ENCODE measurements at places on chromosomes 5 and 9.
A peak's percentile ranks its signal among the peaks of the same experiment; 100 is the strongest.

DNA sequence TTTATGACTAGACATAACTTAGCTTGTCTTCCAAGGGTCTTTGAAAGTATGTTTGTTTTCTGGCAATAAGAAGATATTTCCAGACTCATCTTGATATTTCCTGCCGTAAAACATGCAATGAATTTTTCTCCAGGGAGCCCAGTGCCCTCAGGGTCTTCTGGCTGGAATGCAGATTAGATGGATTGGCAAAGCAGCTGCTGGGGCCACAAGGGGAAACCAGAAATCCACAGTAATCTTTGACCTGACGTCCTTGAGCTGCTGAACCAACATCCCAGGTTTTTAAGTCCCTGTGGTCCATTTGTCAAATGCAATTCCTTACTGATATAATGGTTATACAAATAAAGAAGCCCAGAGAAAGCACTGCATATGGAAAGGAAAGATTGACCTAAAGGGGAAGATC is 93.0 kb downstream of the THBS4 start:
- no peak for ATAC-seq

DNA sequence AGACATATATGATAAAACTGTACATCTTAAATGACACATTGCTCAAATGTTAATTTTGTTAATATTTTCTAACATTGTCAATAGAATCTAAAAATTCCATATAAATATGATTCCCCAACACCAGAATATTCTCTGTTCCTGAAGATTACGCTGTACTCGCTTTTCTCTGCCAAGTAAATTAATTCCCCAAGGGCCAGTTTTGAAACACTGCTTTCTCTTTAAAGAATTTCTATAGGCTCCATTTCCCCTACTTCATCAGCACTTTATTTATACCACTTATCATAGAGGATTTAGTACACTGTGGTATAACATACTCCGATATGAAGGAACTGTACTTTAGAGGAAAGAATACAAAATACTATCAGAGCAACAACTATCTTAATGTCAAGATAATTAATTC is 101.4 kb upstream of the ACOT12 start:
- ATAC-seq = no peak

DNA sequence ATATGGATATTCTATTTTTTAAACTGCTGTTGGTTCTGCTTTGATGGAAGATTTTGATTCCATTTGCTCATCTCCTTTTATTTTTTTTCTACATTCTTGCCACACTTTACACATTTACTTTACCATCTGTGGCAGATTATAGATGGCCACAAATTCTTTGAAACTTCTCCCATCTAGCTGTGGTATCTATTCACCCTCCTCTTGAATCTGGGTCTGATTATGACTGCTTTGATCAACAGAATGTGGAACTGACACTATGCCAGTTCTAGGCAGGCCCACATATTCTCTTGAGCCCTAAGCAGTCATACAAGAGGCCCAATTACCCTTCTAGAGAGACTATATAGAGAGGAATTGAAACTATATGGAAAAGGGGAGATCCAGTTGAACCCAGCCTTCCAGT is 439.0 kb upstream of the PTGER4 start:
- ATAC-seq = no peak

GRCh38 chr5:116469631-116470030 is 105.0 kb downstream of the SEMA6A start:
- no peak for ATAC-seq

- no peak for ATAC-seq
Observed at GRCh38 chr9:93091453-93092081, 4.5 kb upstream of the CARD19 start.

- no peak for ATAC-seq
Observed at GRCh38 chr9:125066839-125067619, 76.3 kb downstream of the SCAI start.

GRCh38 chr9:124122321-124122720 is 110.8 kb downstream of the LHX2 start:
- ATAC-seq = no peak

- no peak for ATAC-seq
Observed at GRCh38 chr5:2168601-2169429, 286.1 kb upstream of the IRX4 start.

- ATAC-seq = no peak
Observed at GRCh38 chr9:120951960-120952618, 25.5 kb upstream of the TRAF1 start.

GRCh38 chr5:38537505-38537904 is 18.9 kb downstream of the LIFR start:
- ATAC-seq = no peak

- ATAC-seq = no peak
Observed at GRCh38 chr9:97665742-97666141, 31.4 kb downstream of the XPA start.

- no peak for ATAC-seq
Observed at GRCh38 chr5:152673601-152674000, 268.5 kb upstream of the NMUR2 start.

DNA sequence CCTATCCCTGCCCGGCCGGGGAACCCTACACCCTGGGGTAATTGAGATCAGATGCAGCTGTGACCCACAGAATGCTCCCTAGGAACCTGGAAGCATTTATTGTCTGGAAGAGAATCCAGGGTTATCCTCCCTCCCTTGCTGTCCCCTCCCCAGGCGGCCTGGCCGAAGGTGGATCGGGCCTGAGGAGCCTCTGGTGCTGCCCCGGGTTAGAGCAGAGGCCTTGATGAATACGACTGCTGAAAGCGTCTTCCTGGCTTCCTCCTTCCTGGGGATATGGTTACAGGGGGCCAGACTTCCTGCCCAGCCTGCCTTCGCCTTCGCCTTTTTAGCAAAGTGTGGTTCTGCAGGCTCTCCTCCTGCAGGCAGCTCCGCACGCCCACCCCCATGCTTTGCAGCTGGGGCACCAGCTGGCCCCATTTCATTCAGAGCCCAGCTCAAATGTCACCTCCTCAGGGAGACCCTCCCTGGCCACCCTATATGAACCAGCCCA is 22.5 kb upstream of the PTGS1 start:
- no peak for ATAC-seq

DNA sequence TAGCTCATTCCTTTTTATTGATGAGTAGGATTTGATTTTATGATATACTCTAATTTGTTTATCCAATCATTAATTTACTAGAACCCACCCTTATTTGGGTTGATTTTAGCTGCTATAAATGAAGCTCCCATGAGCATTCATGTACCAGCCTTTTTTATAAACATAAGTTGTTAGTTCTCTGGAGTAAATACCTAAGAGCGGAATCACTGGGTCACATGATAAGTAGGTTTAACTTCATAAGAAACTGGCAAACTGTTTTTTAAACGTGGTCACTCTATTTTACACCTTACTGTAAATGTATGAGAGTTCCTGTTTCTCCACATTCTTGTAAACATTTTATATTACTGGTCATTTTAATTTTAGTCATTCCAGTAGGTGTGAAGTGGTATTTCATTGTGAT is 364.6 kb downstream of the NPR3 start:
- ATAC-seq = no peak

GRCh38 chr5:151958111-151958510 is 33.5 kb upstream of the GLRA1 start:
- no peak for ATAC-seq

DNA sequence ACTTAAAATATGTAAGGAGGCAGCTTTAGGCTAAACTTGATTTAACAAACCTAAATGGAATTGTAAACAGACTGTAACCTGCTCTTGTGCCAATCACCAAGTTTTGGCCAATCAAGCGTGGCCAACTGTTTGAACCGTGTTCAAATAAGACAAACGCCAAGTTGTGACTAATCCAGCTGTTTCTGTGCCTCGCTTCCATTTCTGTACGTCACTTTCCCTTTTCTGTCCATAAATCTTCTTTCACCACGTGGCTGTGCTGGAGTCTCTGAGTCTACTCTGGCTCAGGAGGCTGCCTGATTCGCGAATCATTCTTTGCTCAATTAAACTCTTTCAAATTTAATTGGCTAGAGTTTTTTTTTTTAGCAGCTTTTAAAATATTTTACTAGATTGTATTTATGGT is 71.3 kb downstream of the LIX1 start:
- ATAC-seq = no peak

DNA sequence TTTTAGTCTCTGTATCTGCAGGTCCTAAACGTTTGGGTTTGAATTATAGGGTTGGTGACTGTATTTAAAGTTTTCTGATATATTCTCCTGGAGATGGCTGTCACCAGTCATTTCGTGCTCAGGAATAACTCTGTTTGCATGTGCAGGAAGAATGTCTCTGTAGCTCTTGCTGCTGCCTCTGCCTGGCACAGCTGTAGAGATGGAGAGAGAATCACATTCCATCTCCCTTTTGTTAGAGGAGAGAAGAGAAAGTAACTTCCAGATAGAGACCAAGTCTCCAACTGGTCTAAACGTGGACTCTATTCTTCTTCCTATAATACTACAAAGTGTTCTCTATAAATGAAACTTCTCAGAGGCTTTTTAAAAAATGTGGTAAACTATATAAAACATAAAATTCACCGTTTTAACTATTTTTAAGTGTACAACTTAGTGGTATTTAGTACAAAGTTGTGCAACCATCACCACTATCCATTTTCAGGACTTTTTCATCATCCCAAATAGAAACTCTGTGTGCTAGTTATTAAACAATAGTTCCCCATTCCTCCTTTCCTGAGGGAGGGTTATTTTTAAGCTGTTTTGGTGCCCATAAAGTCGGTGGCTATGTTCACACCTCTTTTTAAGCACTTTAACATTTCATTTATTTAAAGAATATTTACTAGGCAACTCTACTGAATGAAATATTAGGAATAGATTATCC is 20.7 kb upstream of the STARD4 start:
- ATAC-seq = no peak

- ATAC-seq = no peak
Observed at GRCh38 chr9:133656211-133657119, 20.3 kb downstream of the DBH start.

GRCh38 chr5:172453986-172454357 is 353 bp downstream of the SH3PXD2B start:
- peak; percentile 32 for ATAC-seq

- ATAC-seq = no peak
Observed at GRCh38 chr5:9653811-9654210, 23.7 kb upstream of the TAS2R1 start.

DNA sequence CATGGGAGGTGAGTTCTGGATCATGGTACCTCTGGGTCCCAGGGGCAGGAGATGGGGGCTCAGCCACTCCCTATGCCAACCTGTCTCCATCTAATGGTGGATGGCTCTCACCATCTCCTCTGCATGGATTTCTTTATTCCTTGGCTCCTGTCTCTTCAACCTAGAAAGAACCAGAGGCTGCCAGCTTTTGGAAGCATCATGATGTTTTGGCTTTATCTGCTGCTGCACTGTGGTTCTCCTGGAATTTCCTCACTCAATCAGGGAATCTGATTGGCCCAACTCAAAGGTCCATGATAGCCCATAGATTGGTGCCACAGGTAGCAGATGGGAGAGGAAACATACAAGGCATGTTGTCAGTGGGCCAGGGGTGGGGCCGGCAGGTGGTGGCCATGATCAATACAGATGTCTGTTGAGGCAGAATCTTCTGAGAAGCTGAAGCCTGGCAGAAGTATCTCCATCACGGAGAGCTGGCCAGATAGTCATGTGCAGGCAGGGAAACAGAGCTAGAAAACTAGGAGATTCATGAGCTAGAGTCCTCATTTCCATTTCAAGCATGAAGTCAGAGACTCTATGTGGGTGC is 158.2 kb downstream of the MACROH2A1 start:
- no peak for ATAC-seq

DNA sequence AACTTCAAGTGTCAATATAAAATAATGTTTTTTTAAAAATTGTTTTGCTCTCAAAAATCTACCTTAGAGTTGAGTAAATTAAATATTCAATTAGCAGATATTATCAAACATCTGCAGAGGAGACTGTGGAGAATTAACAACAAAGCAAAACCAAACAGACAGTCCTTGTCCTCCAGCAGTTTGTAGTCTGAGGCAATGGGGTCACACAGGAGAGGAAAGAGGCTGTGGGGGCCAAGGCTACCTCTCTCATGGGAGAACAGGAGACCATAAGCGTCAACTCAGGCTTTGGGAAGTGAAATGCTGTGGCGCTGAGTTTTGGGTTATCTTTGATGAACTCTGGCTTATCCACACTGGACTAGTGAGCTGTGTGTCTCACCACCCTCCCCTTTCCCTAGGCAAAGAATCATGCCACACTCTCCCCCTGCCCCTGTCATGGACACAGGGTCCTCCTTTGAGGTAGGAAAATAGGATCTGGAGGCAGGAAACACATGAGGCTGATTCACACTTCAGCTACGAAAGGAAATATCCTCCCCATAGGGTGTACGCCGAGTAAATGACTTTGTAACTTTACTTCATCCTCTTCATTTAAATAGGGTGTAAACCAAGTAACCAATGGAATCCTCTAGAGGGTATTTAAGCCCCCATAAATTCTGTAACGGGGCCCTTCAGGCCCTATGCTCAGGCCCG is 152.7 kb downstream of the FSTL4 start:
- no peak for ATAC-seq

DNA sequence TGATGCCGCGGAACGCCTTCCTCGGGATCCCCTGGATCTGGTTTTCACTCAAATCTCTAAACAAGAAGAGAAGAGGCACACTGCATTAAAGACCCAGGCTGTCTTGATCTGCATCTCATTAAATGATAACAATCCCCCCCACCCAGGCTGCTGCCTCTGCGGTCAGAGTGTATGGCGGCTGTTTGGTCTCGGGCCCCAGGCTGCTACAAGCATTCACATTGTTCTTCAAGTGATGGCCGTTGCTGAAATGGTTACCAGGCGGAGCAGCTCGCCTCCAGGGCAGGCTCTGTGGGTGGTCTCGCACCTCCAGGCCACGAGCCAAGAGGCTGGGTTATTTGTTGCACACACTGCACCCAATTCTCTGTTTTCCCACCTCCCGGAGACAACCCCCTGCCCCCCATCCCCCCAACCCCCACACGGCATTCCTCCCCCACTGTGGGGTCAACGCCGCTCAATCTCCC is 304.1 kb upstream of the PANK3 start:
- no peak for ATAC-seq

DNA sequence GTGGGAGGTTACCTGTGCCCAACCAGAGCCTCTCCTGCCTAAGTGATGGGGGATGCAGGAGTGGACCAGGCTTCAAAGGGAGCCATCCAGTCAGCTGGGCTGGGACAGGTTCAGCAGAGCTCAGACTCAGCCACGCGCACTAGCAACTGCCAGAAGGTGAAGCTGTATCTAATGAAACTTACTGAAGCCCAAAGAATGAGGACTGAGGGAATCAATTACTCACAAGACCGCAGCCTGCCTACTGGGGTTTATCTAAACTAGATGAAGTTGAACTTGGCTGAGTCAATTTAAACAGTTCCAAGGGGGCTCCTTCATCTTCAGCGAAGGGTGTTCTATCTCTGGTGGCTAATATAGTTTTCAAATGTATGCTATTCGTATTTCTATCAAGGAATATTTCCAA is 11.4 kb downstream of the HAND1 start:
- ATAC-seq = no peak

GRCh38 chr5:1161833-1162229 is 39.6 kb upstream of the SLC6A19 start:
- ATAC-seq = no peak

All from stimulated activated memory B cell treated with anti-CD40 and anti-IgM and Interleukin-4, amounts not matched to agents 10 μg/mL and 1 μg/mL and 100 μg/mL, for 72 hours (primary cell).